NCI-H1048 (cell line): ENCODE measurements at places on chromosomes 7 and 10.

DNA sequence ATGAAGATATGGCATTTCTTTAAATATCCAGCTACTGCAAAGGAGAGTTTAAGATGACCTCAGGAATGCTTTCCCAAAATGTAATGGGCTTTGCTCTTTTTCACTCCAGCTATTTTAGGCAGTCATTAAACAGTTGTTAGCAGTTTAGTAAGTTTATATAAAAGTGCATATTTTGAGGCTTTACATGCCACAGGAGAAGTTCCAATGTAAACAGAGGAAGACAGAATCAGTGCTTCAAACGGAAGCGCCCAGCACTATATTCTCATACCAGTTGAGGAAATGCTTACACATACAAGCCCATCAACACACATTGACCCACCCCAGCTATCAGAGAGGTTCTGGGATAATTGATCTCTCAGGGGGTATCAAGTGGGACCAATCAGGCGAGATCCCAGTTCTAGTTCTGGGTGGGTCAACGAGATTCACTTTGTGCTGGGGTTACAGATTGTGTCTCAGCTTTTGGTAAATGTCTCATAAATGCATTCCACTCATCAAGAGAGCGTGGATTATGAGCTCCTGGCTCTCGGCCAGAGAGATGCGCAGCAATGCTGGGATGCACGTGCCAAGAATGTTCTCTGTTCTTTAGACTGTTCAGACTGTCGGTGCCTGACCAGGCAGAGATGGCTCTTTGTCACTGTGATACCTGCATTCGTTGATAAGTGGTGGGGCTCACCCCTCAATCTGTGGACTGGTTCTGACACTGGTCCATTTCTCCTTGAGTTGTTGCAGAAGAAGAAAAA is 55.0 kb downstream of the CACNB2 start:
- DNase-seq, result no peak

GRCh38 chr7:71479231-71479630 is 347.3 kb downstream of the GALNT17 start:
- DNase-seq, result no peak

- DNase-seq, result no peak
Observed at GRCh38 chr7:7805511-7806153, 87.2 kb upstream of the RPA3 start.

DNA sequence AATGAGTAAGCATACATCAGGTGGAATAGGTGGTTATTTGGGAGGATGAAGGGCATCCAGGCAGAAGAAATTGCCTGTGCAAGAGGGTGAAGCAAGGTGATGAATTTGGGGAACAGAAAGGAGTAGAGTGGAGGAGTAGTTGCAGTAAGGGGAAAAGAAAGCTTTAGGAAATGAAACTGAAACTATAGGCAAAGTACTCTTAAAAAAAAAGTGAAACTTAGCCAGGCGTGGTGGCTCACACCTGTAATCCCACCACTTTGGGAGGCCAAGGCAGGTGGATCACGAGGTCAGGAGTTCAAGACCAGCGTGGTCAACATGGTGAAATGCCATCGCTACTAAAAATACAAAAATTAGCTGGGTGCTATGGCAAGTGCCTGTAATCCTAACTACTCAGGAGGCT is 17.6 kb downstream of the NUP205 start:
- DNase-seq, result no peak

DNA sequence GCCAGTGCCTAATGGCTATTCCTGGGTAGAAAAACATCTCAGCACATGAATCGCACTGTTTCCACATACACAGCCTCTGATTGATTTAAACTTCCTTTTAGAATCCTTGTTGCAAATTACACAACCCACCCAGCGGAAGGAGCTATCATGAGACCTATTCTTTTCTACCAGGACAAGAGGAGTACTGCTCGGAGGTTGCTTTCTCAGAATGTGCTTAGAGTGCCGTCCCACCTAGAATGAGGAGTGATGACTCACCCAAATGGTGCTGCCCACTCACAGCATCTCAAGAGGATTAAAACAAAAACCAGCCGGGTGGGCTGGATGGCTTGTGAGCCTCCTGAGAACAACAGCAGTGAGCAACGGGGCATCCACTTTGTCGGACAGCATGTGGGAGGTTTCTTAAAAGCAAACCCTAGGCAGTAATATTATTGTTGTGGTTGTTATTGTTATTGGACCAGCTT is 128.9 kb downstream of the DGKI start:
- no peak for DNase-seq

DNA sequence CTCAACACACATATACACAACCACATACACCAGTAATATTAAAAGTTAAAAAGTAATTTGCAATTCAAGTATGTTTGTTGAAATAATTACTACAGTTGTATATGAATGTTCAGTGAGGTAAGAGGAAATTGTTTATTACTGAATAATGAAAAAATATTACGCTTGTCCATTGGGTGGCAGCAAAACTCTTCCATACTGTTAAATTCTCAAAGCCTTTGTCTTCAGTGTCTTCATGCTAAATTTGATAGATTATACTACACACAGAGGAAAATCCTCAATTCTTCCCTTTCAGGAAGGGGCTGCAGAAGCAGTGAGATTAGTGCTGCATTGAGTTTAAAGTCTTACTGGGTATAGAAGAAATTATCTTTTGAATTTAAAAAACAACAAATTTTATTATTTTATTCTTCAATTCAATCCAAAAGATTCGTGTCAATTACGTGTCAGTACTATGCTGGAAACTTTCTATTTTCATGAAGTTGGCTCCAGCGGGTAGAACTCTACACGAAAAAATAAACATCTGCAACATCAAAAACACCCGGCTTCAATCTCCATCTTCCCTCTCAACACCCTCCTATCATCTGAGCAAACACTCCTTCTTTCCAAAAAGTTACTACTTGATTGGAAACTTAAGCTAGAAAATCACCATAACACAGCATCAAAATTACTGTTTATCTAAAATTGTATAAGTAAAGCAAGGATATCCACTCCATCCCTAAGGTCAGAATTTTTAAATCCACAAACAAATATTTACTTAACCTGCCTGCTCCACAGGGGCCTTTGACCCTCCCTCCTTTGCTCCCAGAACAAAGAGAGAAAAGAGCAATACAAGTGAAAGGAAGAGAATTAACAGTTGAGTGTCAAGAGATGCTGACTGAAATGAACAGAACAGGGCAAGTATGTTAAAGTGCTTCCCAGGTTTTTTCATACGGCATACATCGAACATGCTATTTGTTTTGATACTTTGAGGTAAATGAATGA is 37.0 kb upstream of the TES start:
- DNase-seq, result no peak

DNA sequence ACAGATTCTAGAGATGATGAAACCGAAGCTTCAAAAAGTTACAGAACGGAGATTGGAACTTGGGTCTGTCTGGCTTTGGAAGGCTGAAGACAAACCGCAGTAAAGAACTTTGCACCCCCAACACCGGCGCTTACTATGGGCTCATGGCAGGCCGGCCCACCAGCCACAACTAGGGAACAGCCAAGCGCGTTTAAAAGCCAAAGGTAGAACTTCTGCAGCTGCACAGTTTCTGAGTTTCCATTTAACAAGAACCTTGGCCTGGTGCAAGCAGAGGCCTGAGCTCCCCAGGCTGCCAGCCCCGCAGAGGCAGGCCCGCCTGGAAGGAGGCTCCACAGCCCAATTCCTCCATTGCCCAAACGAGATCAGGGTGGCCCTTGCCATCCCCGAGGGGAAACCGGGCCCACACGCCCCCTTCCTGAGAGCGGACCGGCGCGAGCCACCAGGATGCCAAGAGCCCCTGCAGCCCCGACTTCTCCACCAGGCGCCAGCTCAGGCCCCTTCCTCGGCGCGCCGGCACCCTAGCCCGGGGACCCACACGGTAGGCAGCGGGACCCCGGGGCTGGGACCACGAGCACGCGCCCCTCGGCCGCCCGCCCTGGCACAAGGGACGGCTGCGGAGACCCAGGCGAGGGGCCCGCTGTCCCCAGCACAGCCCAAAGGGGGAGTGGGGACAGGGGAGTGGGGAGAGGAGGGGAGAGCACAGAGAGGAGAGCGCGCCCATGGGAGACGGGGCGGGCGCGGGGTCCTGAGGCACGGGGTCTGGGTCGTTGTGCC is 566 bp downstream of the MAD1L1 start:
- no peak for DNase-seq

DNA sequence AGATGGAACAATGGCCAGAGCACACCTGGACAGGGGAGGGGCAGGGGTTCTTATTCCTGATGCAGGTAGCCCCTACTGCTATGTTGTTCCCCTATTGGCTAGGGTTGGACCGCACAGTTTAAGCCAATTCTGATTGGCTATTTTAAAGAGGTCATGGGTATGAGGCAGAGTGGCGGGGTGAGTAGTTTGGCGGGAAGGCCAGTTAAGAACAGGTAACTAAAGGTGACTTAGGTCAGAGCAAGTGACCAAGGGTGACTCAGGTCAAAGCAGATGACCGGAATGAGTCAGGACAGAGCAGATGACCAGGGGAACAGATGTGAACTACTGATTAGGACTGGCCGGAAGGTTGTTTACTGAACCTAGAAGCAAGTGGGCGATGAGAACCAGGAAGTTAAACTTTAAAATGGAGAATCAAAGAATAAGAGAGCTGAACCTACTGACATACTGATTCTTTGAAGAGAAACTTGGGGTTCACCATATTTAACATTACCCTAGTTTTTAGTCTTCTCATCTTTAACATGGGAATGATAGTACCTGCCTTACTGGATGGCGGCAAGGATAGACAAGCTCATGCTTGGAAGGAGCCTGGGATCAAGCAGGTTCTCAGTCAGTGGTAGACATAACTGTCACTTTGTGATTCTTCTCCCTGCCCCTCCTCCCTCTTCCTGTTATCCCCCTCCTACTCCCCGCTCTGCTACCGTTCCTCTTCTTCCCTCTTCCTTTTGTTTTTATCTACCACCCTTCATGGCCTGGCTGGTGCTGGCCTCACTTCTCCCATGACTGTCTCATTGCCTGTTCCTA is 55.0 kb downstream of the CCNY start:
- DNase-seq, result no peak

DNA sequence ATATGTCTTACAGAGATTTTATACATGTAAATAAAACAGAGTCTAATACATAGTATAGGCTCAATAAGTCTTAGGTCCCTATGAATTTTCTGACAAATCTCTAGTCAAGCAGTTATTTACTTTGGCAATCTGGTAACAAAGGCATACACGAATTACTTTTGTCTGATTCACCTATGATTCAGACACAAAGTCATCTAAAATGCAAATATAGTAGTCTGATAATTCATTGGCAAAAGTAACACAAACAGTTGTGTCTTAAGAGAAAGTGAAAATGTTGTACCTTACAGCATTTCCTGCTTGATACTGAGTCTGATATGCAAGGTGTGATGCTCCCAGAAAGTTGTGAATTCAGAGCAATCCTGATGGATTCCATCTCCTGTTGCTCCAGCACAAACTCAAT is 209.4 kb upstream of the PRSS1 start:
- no peak for DNase-seq

DNA sequence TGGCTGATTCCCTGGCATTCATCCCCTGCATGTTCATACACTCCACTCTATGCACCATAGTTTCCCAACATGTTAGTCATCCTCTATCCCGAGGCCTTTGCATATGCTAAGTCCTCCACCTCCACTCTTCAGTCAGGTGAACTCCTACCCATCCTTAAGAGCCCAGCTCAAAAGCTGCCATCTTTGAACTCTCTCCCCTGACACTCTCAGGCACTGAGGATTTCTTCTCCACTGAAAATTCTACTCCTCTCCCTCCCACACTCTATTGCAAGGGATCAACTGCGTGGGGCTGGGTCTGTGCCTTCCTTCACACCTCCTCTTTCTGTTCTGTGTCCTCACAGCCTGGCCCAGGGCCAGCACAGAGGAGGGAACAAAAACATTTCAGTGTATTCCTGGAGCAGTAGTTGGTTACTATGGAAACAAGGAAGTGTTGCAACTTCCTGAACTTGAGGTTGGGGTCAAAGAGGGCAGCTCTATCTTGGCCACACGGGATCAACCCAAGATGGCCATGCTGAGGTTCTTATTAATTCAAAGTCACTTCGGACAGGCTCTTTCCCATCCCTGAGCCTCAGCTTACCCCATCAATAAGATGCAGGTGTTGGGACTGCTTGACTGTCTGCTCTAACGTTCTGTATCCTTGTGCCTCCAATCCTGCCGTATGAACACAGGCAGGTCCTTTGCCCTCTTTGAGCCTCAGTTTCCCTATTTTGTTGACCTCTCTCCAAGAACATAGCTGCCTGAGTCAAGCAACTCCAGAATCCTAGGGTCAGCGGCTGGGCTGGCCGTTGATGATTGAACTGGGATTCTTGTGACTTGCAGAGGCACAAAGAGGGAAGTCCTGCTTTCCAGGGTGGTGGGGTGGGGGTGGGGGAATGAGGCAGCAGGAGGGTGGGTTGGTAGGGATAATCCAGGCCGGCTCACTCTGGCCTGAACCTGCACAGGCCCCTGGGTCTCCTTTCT is 15.5 kb downstream of the ZMIZ1 start:
- DNase-seq, result no peak

- no peak for DNase-seq
Observed at GRCh38 chr7:121313220-121313792, 15.5 kb upstream of the WNT16 start.

DNA sequence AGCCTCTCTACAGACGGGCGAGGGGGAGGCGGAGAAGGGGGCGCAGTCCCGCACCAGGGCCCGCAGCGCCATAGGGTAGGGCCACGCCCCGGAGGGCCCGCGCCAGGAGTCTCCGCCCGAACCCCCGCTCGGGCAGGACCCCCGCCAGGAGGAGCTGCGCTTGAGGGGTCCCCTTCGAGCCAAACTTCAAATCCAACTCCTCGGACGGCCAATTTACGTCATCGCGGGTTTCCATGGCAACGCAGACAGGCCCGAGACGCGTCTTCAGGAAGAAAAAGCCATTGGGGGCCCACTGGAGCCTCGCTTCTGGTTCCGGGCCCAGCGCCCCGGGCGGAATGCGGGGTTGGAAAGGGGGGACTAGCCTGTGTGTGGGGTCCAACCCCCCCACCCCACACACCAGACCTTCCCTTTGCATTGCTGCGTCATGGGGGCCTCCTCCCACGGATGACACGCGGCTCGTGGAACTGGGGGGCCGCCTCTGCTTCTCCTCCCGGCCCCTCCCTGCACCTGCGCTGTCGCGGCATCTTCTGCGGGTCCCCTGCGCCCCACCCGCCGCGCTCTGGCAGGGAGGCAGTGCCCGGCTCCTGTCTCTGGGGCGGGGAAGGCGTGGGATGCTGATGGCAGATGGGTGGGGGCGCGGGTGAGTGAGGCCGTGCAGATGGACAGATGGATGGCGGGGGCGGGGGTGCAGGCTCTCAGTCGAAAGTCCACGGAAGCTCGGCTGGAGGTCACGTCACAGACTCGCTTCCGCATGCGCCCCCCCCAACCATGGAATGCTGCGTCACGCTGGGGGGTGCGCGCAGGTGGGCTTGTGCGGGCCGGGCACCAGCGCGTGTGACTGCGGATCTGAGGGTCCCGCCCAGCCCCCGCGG is 1.2 kb downstream of the CALY start:
- DNase-seq, result no peak

DNA sequence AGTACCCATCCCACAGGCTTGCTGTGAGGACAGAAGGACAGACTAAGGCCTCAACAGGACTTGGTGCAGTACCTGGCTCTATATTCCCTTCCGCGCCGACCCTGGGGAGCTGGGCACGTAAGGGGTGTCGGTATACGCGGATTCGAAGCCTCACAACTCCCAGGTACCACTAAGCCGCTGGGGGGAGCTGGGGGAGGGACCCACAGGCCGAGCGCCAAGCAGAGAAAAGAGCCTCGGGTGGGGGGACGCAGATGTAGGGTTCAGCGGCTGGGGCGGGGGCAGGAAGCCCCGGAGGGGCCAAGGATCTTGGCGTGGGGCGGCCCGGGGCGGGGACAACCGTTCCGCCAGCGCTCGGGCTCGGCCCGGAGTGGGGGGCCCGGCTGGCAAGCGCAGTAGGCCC is 126.4 kb upstream of the ZNF746 start:
- DNase-seq, result no peak
